ENCODE measurements at places on chromosomes 5 and 9.

DNA sequence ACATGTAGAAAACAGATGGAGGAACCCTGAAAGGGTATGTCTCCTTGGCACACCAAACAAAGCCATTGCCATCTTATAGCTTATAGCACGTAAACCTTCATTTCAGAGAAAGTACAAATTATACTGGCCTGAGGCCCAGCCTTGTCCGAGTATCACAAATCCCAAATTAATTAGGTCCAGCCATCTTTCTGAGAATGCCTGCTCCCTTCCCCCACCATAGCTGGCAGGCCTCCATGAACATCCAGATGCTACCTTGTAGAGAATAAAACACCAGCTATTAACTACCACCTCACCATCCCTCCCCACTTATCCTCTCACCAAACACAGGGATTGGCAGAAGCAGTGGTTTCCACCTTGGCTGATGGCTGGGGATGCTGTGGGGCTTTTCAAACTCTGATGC lies 224.0 kb downstream of the SPOCK1 start:
- DNase-seq, result no peak

GRCh38 chr5:181133610-181134231 lies 2.8 kb upstream of the OR2V1 start:
- no peak for DNase-seq

DNA sequence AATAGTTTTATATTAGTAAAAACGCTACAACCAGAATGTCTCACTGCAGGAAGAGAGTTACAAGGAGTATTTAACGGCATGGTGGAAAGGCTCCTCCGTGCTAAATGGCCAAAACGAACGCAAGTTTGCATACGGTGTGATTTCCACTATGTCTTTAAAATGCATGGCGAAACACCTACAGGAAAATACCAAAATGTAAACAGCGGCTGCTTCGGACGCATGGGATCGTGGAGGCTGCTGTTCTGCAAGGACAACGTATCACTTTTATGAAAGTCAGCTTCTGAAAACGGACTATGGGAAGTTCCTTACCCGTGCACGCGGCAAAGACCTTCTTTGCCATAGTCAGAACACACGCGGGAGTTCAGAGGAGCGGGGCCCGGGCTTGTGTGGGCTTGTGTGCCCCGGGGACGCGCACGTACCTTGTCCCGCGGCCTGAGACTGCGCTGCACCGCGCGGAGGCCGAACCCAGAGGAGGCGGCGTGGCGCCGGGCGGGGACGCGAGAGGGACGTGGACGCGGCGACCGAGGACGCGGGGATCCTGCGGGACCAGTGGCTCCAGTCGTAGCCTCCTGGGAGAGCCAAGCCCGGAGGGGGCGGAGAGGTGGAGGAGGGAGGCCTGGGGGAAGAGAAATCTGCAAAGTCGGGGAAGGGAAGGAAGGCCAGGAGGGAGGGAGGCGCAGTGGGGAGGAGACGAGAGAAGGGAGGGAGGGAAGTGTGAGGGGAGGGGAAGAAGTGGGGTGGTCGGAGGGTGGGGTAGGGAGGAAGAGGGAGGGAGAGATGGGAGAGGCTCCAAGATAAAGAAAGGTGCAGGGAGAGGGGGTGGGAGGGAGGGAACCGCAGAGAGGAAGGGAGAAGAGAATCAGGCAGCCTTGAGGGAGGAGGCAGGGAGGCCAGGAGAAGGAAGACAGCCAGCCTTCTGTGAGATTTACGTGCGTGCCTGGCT lies at the start of gene CMBL:
Gene CMBL, minus strand, starts transcription at position 697 of the 943 bp plus-strand sequence. CDS start 17,140 bp downstream, outside the sequence.
- no peak for DNase-seq

- no peak for DNase-seq
Observed at GRCh38 chr5:68519143-68519542, 303.6 kb downstream of the PIK3R1 start.

DNA sequence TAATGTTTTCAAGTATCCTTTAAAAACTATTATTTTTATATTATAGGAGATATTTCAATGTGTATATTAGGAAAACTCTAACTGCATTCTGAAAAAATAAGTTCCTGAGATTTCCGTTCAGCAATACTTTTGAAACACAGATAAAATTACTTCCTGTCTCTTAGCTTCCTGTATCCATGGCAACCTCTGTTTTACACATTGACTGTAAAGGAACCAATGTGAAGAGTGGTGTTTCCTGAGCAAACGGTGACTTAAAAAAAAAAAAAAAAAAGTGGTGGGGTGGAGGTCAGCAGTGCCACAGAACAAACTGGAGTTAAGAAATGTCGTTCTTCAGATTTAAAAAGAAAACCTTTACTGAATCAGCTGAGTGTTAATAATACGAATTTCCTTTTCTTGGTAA lies at the start of gene LRRC70:
Gene LRRC70, plus strand, starts transcription at position 280 of the 400 bp plus-strand sequence. CDS start 620 bp downstream, outside the sequence.
- DNase-seq, result peak; percentile 82

DNA sequence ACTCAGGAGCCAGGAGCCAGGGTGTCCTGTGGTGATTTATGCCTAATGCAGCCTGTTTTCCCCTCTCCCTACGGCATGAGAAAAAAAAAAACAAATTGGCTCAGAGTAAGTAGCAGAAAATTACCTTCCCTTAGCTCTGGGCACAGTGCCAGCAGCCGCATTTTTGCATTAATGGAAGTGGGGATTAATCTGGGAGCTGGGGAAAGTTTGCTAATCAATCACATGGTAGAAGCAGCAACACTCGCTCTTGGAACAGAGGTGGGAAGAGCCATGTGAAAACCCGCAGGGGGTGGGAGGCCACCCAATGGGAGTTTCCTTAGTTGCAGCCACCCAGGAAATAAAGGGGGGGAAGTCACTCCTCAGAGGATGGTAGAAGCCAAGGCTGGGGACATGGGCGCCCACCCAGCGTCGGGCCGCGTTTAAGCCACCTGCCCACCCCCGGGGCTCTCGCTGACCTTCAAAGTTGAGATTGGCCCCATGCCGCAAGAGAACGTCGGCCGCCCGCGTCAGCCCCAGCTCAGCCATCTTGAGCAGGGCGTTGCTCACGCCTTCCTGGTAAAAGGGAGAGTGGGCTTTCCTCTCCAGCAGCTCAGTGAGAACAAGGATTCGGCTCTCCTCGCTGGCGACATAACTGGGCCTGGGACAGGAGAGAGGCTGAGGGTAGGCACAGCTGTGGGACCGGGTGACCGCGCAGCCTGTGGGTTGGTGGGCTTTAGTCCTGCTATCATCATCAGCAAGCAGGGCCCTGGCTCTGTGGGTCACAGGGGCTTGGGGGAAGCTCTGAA lies 1.7 kb downstream of the ASB6 start:
- no peak for DNase-seq

- no peak for DNase-seq
Observed at GRCh38 chr9:2634153-2634552, 12.6 kb downstream of the VLDLR start.

- no peak for DNase-seq
Observed at GRCh38 chr9:36729906-36730305, 157.2 kb downstream of the MELK start.
